ENCODE measurements at places on chromosomes 4 and X.

DNA sequence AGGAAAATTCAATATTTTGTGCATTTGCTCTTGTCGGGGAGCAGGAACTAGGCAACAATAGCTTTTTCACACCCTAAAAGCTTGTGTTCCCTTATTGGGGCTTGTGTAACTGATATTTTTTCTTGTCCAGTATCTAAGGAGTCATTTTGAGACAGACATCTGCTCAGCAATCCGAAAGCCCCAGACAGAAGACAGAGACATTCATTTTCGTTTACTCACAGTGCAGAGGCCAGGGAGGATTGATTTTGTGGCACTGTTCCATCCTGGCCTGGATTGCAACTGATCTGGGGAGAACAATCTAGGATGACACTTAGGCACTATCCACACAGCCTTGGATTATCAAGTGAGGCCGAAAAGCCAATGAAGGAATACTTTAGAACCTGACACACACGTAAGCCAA, 27.4 kb upstream of the PLAC1 start:
- DNase-seq, result peak; percentile 70

DNA sequence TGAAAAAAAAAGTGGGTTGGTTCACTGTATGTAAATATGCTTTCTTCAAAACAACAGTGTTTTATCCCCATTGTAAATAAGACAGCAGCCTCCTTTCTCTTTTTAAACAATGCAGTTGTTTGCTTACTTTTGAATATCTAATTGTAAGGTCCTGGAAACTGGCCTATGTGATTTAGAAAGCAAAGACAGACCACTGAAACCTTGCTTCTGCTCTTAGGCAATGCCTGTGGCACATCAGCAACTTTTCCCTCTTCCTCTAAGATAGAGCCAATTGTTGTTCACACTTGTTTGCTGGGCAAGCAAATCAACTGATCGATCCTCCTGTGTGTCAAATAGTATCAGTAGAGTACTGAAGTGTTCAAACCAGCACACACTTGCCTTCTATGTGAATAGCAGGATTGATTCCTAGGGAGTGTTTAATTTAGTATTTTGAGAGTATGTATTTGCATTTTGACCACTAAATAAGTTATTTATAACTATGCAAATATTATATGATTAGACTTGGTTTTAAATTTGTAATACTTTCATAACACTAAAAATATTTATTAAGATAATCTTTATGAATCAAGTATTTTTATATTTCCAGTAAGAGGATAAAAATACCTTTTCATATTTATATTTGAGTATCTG, 55.4 kb upstream of the GRPR start:
- DNase-seq, result no peak

GRCh38 chrX:24268786-24269185, 45.1 kb downstream of the SUPT20HL2 start:
- DNase-seq, result no peak

- peak; percentile 55 for DNase-seq
Measured at GRCh38 chr4:125317525-125317877, 2.7 kb downstream of the FAT4 start.

DNA sequence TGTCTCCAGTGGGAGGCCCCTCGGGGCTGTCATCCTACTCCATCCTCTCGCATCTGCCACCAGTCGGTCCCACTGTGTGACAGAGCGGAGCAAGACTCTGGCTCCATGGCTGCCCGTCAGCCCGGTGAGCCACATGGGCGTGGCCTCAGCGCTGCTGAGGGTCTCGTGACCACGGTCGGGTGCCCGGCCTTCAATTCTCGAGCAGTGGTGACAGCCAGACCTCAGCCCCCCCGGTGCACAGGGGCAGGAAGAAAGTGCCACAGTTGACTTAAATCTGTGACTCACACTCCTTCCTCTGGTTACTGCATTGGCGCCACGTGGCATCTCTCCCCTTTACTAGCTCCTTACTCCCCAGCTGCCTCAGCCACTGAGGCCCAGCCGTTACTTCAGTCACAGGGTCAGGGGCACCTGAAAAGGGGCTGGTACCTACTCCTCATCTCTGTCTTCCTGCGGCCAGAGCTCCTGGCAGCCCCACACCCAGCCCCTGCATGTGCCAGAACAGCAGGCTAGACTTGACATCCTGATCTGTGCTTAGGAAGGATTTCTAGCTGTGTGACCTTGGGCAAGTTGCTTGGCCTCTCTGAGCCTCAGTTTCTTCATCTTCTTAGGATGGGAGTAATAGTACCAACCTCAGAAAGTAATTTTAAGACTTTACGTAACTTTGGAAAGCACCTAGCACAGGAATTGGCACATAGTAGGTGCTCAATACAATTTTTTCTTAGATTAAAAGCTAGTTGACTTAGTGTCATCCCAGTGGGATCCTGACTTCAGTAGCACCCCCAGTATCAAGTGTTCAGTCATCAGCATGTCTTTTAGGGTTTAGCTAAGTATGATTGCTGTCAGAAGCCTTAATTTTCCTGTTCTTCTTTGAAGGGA, 66.1 kb downstream of the TNIP2 start:
- peak; percentile 47 for DNase-seq

DNA sequence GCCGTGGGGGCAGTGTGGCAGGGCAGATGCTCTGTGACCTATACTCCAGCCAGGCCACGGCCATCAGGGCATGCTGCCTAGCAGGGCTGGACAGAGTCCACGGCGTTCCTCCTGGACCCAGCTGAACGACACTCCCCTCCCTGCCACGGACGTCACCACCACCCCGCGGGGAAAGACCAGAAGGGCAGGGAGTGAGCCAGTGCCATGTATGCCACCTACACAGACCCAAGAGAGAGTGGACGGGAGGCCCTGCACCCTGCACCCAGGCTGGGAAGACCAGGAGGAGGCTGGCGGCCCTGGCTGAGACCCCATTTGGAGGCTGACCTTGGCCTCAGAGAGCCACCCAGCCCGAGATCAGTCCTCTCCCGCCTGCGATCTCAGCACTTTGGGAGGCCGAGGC, 101.9 kb downstream of the FAM53A start:
- DNase-seq, result no peak

- DNase-seq, result no peak
Measured at GRCh38 chrX:103483720-103484119, 35.6 kb downstream of the RAB40A start.

DNA sequence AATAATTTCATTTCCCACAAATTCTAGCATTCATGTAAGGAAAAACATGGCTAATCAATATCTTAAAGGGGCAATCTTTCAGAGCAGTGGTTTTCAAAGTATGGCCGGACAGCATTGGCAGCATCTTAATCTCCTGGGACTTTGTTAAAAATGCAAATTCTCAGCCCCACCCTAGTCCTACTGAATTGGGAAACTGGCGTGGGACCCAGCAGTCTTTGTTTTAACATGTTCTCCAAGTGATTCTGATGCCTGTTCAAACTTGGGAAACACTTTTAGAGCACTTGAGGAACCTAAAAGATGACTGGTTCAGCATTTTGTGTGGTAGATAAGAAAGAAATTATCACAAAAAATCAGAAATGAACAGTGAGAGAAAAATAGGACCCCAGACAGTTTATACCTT, 65.7 kb downstream of the ZFX start:
- no peak for DNase-seq

All from fibroblast of skin of scalp (primary cell).